RWPE2 (cell line): ENCODE measurements at places on chromosomes 2 and 18.

DNA sequence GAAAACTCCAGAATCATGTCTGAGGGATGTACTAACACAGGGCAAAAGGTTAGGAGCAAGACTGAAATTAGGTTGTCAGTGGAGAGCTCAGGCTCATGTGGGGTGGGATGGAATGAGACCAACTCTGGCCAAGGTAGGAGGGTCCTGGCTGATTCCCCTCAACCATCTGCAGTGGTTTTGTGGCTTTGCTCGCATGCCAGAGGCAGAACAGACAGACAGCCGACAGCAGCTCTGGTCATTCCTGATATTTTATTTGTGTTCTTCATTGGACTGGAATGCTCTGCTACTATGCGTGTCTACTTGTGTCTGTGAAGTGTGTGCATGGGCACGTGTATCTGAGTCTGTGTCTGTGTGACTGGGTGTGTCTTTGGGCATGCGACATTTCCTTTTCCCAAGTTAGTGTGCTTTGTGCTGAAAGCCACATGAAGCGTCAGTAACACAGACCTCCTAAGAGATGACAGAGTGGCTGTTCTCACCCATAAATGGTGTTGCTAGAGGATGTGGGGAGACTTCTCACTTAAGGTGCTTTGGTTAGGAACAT lies 239.5 kb downstream of the CNTNAP5 start:
- DNase-seq, result no peak

- DNase-seq, result no peak
These were observed 192.2 kb downstream of the PLCL1 start for GRCh38 chr2:197996583-197996982.

- DNase-seq, result no peak
These were observed 107.8 kb downstream of the NDUFA10 start for GRCh38 chr2:239917125-239917956.

DNA sequence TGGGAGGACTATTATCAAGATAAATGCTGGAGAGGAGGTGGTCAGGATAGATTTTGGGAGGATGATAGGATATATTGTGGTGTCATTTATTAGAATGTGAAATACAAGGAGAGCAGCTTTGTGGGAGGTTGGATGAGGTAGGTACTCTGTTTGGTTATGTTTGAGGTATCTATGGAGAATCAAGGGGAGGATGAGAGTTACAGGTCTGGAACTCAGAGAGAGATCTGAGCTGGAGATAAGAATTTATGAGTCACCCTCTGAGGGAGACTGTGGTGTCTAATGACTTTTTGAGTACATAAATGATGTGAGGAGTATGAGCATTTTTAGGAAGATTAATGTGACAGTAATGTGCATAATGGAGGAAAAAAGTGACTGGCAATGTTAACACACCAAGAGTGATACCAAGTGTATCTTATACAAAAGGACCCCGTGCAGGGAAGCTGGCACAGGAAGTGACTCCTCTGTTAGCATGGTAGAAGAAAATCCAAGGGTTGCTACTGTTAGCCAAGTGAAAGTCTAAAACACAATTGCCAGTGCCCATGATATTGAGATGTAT lies 48.2 kb downstream of the CRIM1 start:
- DNase-seq, result no peak

DNA sequence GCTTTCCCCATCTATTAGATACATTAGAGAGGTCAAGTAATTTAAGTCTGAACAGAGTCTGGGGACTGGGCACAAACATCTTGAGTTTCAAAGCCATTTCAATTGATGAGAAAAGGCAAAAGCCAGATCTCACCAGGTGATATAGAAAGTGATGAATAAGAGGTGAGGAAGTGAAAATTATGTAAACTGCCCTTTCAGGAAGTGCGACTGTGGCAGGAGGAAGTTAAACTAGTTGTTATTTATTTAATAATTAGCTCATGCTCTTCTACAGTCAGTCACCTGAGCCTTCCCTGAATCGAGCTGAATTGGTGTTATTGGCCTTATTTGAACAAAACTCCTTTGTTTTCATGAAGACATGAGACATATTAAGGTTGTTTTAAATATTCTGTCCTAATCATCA lies 115.1 kb downstream of the CDH20 start:
- DNase-seq, result no peak
